Suprapubic skin (tissue), 4 donors: ENCODE measurements at places on chromosomes 3 and 15.

GRCh38 chr3:139530717-139531116, 8.8 kb downstream of the RBP1 start:
- DNase-seq = no peak

DNA sequence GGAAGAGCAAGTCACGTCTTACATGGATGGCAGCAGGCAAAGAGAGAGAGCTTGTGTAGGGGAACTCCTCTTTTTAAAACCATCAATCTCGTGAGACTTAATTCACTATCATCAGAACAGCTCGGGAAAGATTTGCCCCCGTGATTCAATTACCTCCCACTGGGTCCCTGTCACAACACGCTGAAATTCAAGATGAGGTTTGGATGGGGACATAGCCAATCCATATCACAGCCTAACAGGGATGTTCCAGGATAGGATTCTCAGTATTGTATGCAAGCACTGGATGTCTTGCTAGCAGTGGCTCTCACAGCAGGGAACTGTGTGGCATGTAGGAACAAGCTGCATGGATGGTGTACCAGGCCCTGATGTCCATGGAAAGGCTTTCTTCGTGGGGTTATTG, 47.8 kb upstream of the SLC24A5 start:
- DNase-seq = no peak

GRCh38 chr3:32076566-32076965, 29.9 kb upstream of the GPD1L start:
- DNase-seq = no peak

GRCh38 chr15:43508991-43509659, 8.3 kb upstream of the MAP1A start:
- no peak for DNase-seq

DNA sequence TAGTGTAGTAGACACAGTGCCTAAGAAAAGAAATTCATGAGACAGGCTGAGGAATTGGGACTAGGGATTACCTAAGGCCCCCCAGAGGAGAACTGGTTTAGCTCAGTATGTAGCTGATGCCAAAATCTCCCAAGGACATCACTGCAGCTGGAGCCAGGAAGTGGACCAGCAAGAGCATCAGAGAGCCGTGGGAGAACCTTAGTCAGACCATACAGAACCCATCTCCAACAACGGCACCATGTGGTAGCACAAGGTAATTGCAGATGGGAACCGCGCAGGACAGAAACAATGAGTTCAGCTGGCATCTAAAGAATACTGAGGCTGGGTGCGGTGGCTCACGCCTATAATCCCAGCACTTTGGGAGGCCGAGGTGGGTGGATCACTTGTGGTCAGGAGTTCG, 81.7 kb downstream of the WNT5A start:
- DNase-seq = no peak

DNA sequence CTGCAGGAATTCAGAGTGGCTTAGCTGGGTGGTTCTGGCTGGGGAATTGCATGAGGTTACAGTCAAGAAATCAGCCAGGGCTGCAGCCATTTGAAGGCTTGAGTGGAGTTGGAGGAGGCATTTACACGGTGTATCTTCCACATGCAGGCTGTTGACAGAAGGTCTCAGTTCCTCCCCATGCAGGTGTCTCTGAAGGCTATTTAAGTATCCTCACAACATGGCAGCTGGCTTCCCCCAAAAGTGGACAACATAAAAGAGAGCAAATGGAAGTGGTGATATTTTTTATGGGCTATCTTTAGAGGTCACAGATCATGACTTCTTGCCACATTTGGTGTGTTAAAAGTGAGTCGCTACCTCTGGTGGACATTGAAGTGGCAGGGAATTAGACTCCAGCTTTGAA, 60.1 kb upstream of the SPRED1 start:
- DNase-seq = no peak

GRCh38 chr3:120137548-120137947, 43.3 kb upstream of the GSK3B start:
- no peak for DNase-seq
